ENCODE measurements at places on chromosomes 2 and 18.

DNA sequence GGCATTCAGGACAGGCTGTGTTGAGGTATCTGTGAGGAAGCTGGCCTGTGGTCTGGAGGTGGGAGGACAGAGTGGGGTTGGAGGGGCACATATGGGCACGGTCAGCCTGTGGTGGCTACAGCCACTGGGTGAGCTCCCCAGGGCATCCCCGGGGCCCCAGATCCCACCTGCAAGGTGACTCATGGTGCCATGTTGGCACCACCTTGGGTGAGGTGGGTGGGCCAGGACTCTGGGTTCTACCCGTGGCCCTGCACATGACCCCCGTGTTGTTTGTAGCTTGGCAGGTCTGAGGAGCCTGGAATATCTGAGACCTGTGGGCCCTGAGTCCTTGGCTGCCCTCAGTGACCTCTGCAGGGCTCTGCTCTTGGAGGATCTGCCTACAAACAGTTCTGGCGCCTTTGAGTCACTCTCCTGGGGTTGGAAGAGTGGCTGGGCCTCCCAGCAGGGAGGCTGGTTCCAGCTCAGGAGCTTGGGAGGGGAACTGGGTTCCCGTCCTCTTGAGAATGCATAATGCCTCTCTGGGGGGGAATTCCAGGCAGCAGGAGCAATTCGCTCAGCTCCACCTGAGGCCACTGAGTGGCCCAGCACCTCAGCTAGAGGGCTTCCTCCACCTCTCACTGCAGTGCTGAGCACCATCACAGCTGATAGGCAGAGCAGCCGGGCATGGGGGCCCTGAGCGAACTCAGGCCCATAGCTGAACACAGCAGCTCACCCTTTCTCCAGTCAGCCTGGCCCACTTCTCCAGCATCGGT lies 105.1 kb downstream of the DYSF start:
- no peak for DNase-seq

DNA sequence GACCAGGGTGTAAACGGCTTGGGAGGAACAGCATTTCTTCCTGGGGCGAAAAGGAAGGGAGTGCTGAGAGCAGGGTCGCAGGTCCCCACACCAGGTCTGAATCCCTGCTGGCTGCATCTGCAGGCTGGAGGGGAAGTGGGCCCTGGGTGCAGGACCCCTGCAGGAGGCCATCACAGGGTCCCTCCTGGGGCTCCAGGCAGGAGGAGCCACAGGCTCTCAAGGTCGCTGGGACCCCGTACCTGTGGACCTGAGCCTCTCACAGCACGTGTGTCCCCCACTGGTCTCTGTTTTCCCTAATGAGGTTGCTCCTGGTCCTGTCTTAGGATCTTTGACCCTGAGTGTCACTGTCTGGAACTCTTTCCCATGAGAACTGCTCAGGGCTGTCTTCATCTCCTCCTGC lies 147.8 kb upstream of the ZNF236 start:
- DNase-seq, result no peak

GRCh38 chr2:129192841-129193253 lies 786.6 kb upstream of the RAB6C start:
- no peak for DNase-seq

DNA sequence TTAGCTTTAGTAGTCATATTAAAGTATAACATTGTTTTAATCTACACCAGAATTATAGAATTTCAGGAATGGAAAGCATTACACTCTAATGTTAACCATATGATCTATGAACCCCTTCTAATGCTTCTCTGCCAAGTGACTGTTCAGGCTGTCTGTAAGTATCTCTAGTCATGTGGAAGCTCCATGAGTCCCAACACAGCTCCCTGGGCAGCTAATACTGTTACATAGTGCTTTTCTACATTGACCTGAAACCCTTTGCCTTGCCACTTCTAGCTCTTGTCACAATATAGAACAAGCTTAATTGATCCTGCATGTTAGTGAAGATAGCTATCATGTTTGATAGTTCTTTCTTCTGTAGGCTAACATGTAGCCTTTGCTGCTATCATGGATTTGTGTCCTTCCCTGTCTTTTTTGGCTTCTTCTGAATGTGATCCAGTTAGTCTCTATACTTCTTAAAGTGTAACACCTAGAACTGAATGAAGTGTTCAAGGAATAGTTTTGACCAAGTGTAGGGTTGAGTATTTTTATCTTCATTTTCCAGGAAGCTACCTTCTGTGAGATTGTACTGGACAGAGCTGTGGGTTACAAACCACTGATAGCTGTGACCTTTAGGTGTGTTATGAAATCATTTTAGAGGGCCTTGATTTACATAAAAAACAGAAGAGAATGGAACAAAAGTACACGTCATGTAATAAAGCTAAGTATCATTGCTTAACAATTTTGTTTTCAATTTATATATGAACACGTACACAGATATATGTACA lies 23.7 kb downstream of the BABAM2 start:
- no peak for DNase-seq

GRCh38 chr2:37564356-37564755 lies 107.1 kb downstream of the CDC42EP3 start:
- DNase-seq, result no peak

DNA sequence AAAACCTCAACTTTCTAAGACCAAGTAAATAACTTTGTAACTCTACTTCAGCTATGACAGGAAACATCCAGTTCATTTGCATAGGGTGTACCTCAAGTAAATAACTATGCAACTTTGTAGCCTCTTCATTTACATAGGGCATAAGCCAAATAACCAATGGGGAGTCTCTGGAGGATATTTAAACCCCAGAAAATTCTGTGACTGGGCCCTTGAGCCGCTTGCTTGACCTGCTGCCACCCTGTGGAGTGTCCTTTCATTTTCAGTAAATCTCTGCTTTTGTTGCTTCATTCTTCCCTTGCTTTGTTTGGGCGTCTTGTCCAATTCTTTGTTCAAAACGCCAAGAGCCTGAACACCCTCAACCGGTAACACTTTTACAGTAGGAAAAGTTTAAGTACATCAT lies 1112.7 kb upstream of the NRXN1 start:
- DNase-seq, result no peak

- no peak for DNase-seq
Measured at GRCh38 chr2:123438251-123438650, 586.8 kb upstream of the CNTNAP5 start.

GRCh38 chr2:136402281-136402680 lies 284.3 kb upstream of the CXCR4 start:
- no peak for DNase-seq

DNA sequence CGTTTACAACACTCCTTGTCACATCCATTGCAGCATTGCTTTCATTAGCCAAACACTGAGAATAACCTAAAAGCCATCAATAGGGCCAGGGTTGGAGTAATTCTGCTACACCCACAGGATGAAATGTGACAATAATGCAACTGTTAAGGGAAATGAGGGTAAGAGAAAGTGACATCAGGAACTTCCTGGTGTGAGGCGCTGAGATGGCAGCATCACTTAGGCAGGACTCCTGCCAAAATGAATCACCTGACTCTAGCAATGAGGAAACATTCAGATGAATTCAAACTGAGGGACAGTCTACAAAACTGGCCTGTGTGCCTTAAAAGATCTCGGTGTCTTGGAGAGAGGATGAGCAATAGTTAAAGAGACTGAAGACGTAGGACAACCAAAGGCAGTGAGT lies 115.6 kb upstream of the AGAP1 start:
- DNase-seq, result no peak

DNA sequence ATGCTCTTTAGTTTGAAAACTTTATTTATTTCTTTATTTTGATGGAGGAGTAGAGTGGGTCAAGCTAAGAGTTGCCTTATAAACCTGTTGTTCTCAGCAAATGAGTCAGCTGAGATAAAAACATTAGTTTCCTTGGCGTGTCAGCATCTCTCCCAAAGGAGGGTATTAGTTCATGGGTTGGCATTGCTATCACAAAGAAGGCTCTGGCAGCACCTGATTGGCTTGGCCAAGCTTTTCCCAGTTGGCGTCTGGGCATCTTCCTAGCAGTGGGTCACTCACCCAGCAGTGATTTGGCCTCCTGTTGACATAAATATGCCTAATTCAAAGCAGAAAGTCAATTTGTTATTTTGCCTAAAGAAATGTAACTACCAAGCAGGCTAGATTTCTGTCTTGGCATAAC lies 200.7 kb upstream of the TNP1 start:
- no peak for DNase-seq

- DNase-seq, result no peak
Measured at GRCh38 chr18:4024702-4025101, 430.4 kb downstream of the DLGAP1 start.

DNA sequence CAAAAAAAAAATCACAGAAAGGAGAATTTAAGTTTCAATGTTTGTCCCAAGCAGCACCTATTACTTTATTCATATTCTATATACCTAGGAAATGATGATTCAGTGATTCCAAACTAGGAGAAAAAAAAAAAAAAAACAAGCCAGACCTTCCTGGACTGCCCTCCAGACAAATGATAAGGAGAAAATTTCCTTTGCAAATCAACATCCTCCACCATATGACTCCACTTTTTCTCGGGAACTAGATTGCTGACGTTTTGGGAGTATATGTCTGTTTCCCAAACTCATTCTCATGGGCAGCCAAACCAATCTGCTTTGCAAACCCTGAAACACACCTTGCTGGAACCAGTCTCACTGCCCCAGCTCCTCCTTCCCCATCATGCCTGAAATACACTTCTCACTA lies 16.8 kb downstream of the AP1S3 start:
- DNase-seq, result no peak

- no peak for DNase-seq
Measured at GRCh38 chr18:58977223-58977622, 112.5 kb downstream of the ZNF532 start.

- no peak for DNase-seq
Measured at GRCh38 chr2:71530641-71531332, 77.4 kb downstream of the DYSF start.

GRCh38 chr2:105469781-105470180 lies 70.9 kb upstream of the FHL2 start:
- no peak for DNase-seq

GRCh38 chr2:18078216-18078615 lies 199.7 kb downstream of the KCNS3 start:
- DNase-seq, result no peak

DNA sequence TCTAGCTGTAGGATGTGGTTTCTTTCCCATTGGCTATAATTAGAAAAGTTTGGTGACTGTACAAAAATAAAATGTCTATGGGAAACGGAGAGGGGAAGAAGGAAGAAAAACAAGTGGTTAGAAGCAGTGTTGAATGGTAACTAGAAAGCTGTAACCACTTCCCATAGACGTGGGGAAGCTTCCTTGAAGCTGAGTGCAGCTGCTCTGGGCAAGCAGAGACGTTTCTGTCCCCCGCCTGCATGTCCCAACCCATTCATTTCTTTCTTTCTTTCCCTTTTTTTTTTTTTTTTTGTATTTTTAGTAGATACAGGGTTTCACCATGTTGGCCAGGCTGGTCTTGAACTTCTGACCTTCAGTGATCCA lies 367.8 kb upstream of the HS6ST1 start:
- no peak for DNase-seq

DNA sequence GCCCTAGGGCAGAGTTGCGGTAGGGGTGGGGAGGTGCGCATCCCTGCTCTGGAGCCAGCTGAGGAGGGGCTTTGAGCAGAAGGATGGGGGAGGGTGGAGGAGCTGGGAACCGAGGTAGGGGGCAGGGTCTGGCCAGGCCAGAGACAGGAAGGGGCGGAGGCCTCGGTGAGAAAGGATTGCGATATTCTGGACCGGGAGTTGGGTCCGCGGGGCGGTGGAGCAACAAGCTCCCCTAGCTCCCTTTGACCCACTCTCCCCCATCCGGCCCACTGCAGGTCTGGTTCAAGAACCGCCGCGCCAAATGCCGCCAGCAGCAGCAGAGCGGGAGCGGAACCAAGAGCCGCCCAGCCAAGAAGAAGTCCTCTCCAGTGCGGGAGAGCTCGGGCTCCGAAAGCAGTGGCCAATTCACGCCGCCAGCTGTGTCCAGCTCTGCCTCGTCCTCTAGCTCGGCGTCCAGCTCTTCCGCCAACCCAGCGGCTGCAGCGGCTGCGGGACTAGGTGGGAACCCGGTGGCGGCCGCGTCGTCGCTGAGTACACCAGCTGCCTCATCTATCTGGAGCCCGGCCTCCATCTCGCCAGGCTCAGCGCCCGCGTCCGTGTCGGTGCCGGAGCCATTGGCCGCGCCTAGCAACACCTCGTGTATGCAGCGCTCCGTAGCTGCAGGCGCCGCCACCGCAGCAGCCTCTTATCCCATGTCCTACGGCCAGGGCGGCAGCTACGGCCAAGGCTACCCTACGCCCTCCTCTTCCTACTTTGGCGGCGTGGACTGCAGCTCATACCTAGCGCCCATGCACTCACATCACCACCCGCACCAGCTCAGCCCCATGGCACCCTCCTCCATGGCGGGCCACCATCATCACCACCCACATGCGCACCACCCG lies 4.8 kb downstream of the OTX1 start:
- DNase-seq, result no peak

DNA sequence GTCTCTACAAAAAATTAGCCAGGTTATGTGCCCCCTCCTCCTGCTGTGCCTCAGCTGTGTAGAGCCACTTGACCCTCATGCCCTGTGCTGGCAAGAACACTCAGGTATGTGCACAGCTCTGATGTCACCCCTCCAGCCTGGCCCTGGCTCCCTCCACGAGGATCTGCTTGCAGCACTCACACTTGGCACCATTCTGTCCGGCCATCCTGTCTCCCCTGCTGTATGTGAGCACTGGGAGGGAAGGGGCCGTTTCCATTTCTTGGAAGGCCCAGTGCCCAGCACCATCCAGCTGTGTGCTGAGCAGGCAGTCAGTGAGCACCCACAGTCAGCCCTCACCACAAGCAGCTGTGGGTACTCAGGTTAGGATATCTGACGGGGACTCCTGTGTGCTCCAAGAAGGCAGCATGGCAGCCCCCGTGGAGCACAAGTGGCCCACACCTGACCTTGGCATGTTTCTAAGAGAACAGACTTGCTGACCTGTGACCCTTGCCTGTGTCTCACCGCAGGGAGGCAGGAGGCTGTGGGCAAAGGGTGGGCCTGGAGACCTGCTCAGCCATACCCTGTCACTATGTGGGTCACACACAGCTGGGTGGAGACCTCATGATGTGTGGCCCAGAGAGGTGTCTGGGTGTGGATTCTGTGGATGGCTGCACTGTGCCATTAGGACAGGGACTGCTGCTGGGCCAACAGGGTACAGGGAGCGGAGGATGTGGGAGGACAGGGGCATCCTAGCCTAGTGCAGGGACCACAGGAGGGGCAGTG lies 31.5 kb downstream of the USP34 start:
- no peak for DNase-seq

- no peak for DNase-seq
Measured at GRCh38 chr18:48711651-48712486, 173.0 kb downstream of the CTIF start.

All from T-helper 22 cell (primary cell).